Stimulated activated CD8-positive, alpha-beta memory T cell treated with anti-CD3 and anti-CD28 coated beads, Interleukin-7, amount 100 ng/mL, for 1 hour (primary cell): ENCODE measurements at places on chromosomes 4 and X.

GRCh38 chrX:134469486-134469885, 9.5 kb downstream of the HPRT1 start:
- no peak for DNase-seq

- no peak for DNase-seq
Observed at GRCh38 chr4:38674258-38675144, 10.5 kb downstream of the KLF3 start.

DNA sequence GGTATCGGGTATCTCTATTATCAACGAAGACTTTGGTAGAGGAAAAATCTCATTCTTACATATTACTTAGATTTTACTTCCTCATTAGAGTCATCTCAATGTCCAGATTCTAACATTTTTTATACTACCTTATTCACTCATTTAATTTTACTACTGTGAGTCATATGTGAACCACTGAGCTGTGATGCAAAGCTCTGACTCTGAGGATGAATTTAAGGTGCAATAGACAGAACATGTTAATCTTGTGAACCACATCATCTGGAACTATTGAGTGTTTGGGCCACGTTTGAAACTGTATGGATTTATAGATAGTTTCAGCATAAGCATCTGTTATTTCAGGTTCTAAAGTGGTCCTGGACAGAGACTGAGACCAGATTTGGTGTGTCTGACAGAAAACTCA, 78.4 kb downstream of the PWWP3B start:
- DNase-seq, result no peak

DNA sequence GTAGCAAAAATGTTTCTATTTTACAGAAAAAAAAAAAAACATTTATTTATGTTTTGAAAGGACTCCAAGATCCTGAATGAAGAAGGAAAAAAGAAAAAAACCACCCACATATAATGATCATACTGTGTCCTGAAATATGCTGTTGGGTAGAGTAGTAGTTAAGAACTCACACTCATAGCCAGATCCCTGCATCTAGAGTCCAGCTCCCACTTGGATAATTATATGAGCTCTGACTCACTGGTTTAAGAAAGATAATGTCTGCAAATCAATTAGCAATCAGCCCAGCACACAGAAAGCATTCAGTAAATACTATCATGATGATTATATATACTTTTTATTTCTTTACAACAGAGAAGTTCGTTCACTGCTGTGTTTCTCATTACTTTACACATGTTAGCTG, 46.7 kb upstream of the MXRA5 start:
- no peak for DNase-seq

DNA sequence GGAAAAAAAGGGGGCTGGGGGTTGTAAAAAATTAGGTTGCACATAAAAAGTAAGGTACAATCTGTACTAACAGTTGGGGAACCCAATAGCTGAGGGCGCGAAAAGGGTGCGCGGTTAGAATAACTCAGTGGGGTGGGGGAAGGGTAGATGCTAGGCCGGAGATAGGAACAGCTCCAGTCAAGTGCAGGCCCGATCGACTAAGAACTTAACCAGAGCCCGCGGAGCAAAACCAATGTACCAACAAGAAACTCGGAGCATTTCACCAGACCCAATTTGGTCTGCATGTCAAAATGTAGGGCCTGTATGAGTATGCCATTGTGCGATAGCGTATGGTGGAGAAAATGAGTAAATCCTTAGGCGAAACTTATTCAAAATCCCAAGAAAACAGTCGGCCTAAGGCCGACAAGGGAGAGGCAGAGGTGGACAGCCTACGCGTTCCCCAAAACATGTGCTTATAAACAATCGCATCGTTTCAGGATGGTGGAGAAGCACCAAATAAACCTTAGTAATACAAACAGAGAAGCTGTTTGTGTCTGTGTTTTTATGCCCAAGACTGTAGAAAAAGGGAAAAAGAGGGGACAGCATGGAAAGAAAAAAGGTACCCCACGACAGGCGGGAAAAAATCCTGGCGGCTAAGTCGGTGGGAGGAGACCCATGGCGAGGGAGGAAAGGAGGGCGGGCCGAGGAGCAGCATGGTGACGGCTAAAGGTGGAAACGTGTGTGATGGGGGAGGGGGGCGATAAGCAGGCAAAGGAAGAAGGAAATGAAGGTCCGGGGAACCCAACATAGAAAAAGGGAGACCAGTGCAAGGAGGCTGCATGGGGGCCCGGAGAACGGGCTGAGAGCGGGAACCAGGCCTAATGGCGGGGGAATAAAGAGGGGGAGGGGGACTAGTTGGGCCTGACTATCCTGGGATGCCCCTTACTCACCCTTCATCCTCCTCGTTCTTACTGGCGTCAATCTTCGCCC, 990 bp downstream of the HNRNPD start:
- DNase-seq, result peak; percentile 27

DNA sequence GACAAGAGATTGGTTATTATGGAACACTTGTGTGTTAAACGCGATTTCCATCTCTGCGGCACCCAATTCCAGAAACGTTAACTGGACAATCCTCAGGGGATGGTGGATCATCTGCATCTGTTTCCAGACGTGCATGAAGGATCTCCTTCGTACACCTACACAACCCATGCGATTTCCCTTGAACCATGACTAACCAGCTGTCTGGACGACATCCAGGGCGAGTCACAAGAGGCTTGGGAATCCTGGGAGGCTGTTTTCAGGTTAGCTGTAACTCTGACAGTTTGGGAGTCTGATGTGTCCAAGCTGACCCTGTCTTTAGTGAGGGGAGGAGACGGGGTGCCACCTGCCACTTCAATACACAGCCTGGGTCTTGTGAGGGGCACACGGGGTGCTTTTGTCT, 84.5 kb downstream of the GATB start:
- no peak for DNase-seq

DNA sequence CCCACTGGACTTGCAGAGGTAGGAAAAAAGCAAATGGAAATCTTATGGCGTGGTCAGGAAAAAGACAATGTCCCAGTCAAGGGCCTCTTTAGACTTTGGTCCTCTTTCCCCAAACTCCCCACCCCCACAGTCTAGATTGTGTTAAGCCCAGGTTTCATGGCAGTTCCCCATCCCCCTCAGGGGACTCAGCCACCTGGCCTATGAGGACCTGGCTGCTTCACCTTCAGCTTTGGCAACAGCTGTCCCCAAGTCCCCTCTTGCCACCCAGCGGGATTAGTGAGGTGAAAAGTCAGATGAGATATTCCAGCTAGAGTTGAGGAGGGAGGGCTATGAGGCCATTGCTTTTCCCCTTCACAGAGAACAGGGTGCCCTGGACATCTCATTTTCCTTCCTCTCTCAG, 457 bp downstream of the RIPPLY1 start:
- no peak for DNase-seq

DNA sequence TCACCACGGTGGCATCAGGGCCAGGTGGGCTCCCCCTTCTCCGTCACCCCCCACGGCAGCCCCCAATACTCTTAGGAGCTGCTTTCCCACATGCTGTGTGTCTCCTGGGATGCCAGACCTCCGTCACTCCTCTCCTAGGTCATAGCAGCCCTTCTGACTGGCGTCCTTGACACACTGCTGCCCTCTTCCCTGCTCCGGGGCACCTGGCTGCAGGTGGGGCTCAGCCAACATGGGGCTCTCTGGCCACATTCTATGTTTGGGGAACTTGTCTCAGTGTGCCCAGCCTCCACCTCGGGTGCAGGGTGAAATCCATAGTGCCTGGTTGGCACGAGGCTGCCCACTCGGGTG, 13.8 kb downstream of the TMEM175 start:
- DNase-seq, result no peak

DNA sequence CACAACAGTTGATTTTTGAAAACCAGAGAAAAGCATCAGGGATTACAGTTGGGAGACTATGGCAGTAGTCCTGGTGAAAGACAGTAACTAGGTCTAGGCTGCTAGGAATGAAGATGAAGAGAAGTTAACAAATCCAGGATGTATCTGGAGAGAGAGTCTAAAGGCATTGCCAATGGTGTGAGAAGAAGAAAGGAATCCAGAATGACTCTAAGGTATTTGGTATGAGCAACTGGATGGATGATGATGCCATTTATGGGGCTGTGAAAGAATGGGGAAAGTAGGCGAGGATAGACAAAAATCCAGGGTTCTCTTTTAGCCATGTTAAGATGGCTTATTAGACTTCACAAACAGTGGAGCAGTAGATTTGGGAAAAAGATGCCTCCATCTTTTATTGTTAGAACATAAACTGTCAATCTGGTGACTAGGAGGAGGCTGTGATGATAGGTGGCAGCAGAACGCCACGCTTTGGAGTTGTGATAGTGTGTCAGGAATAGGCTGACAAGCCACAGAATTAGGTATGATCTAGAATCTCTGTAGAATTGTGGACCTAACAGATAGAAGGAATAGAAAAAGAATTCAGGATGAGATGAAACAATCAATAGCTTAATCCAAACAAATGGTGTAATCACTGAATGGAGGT, 27.3 kb upstream of the JADE1 start:
- DNase-seq, result peak; percentile 30

DNA sequence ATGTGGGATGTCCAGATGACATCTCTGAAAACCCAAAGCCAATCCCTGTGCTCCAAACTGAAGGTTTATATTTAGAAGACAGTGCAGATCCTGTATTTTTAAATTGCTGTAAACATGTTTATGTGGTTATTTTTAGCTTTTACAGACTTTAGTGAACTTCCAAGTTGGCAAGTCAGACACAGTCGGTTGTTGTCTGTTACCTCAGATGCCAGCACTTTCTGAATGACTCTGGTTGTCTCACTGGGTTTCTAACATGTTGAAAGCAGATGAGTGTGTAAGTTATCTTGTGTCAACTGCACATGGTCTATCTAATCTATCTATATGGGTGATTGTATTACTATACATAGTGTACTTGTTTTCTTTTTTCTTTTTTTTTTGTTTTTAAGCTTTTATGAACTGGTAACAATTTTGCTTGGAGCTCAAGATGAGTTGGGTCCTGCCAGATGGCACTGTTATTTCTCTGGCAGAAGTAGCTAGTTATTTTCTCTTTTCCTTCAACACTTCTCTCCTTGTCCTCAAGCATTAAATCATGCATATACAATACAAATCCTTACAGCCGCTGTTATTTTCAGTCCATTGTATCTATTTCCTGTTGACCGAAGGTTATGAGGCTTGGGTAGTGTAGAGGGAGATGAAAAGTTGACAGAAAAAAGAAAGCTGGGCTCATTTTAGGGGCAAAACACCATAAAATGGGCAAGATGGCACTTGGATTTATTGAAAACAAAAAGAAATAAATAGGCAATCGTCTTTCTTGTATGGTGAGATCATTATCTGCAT, 66.3 kb downstream of the GAB1 start:
- no peak for DNase-seq

DNA sequence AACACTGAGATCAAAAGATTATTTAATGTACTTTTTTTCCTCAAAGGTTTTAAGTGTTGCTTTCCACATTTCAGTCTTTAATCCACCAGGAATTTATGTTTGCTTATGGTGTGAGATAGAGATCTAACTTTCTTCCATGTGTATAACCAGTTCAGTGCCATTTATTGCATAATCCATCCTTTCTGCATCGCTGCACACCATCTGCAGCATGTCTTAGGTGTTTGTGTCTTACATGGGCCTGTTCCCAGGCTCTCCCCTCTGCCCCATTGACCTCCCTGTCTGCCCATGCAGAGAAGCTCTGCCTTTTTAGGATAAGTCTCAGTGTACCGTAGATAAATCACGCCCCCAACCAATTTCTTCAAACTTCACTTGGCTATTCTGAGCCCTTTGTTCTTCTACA, 30.3 kb downstream of the NSDHL start:
- DNase-seq, result no peak

DNA sequence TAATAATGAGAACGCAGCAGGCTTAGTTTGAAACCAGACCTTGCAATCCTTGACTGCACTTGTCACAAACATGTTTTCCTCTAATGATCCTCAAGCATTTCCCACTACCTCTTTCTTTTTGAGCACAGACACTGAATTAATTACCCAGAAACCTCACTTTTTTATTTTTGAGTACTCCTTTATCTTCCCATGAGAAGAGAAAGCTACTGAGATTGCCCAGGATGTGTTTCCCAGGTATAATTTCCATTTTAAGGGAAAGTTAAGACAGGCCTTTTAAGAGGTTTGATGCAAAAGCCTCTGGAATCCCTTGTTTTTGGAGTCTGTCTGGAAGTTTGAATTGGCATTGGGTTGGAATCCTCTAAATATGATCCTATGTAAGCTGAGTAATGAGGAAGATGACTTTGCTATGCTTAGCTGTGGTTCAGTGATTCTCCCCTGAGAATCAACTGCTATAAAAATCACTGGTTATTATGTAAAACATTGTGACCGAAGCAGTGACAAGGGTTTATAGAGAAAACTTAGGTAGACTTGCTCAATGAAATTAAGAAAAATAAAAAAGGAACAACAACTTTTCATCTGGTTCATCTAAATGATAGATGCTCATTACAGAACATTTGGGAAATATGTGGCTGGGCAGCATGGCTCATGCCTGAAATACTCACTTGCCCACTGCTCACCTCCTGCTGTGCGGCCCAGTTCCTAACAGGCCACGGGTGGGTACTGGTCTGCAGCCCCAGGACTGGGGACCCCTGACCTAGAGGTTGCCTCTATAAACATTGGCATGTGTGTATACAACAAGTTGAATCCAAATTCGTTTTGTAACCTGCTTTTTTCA, 10.8 kb upstream of the RHOH start:
- no peak for DNase-seq

DNA sequence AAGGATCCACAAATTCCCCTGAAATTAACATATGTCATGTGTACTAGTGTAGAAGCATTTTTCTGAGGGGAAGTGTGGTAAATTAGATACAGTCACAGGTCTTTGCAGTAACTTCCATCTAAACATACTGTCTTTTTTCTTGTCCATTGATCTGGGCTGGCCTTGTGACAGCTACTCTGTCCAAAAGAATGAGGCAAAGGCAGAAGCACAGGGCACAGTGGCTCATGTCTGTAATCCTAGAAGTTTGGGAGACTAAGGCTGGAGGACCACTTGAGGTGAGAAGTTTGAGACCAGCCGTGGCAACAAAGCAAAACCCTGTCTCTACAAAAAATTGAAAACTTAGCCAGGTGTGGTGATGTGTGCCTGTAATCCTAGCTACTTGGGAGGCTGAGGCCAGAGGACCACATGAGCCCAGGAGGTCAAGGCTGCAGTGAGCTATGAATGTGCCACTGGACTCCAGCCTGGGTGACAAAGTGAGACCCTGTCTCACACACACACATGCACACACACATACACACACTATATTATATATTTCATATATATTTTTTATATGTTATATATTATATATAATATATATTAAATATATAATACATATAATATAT, 47.6 kb downstream of the HAND2 start:
- DNase-seq, result no peak

- DNase-seq, result no peak
Observed at GRCh38 chr4:84276752-84277151, 222.3 kb downstream of the NKX6-1 start.

DNA sequence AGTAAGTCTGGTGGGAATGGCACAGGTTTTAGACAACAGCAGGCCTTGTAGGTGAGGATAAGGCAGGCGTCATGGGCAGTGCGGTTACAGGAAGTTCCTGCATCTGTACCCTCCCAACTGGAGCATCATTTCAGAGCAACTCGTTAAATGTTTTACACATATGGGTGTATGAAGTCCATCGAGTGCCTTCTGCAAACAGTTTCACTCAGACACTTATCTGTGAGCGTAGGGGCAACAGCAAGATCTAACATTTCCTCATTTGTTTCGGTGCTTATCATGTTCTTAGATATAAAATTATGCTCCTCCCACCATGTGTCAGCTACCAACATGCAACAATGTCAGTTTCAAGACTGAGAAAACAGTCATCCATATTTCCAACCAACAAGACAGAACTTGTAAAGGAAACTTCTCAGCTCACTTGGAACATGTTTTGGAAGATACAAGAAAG, 69.9 kb downstream of the ELOVL6 start:
- DNase-seq, result no peak
